ENCODE measurements at places on chromosomes 4 and X.

DNA sequence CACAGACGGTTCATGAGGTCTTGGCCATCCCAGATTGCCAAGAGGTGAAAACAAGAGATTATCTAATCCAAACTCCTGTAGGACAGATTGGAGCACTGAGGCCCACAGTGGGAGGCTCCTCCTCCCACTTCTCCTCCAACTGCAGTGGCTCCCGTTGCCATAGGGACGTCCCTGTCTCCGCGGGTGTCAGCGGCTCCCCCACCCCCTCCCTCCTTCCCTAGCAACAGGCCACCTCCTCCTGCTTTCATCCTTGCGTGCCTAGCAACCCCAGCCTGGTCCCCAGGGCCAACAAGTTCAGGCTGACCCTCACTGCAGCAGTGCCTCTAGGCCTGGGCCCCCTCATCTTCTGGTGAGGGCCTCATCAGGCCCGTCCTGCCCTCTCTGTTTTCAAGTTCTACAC is 6.8 kb upstream of the IQSEC2 start:
- no peak for DNase-seq

DNA sequence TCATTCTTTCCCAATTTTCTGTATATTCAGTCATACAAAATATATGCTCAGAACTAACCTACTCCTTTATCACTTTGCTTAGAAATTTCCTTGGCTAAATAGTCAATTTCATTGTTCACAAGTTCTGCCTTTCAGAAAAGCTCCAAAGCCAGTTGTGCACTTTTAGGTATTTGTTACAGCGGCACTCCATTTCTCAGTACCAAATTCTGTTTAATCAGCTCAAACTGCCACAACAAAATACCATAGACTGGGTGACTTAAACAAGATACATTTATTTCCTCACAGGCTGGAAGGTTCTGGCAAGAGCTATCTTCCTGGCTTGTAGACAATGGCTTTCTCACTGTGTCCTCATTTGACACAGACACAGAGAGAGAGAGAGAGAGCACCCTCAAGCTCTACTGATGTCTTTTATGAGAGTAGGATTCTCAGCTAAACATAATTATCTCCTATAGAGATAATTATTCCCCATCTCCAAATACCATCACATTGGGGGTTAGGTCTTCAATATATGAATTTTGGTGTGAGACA is 188.8 kb upstream of the FSTL5 start:
- DNase-seq = no peak

DNA sequence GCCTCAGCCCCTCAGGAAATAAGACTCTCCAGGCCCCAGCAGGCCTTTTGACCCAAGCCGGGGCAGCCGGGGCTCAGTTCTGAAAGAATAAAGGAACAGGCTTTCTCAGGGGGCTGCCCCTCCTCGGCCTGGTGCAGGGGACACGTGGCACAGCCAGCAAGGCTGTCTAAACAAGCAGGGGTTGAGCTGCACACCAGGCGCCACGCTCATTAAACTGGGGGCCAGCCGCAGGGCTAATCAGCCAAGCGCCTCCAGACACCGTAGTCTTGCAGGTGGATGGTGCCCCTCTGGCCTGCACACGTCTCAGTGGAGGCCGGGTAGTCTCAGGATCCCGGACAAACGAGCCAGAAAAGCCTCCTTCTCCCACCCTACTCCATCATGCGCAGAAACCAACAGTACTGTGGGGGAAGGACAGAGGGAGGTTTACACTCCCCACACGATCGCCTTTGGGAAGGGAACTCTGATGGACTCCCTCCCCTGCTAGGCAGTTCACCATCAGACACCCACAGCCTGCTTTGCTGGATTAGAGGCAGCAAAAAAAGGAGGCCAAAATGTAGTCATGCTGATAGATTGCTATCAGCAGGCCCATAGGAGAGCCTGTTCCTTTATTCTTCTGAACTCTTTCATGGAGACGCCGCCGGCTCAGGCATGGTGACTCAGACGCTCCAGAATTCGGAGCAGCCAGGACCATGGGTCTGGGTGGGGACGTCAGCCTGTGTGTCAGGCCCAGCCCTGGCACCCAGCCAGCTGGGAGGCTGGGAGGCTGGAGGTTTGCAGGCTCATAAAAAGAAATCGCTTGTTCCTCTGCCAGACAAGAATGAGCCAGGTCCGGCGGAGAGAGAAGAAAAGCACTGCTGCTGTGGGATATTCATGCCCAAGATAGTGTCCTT is 342.4 kb downstream of the BCOR start:
- DNase-seq = no peak

- DNase-seq = no peak
Measured at GRCh38 chr4:89556601-89557305, 249.2 kb upstream of the GPRIN3 start.

- peak; percentile 42 for DNase-seq
Measured at GRCh38 chr4:173025131-173025530, 143.5 kb upstream of the GALNT7 start.

- DNase-seq = no peak
Measured at GRCh38 chrX:124026529-124026928, 65.0 kb downstream of the STAG2 start.

- DNase-seq = no peak
Measured at GRCh38 chr4:138494931-138495330, 252.8 kb upstream of the SLC7A11 start.

DNA sequence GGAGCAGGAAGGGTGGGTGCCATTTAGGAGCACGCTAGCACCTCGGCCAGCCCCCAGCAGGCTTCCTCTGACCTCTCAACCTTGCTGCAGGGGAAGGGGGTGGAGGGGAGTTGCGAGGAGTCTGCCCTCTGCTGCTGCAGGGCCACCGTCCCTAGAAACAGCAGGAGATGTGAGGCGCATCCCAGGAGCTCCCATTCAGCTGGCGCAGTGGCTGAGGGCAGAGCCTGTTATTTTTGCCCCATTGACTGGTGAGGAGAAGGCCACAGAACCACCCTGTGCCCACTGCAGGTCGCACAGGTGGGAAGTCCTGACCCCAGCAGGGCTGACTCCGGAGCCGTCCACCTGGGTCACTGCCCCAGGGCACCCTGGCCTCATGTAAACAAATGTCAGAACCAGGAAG is 8.0 kb downstream of the PDE6B start:
- DNase-seq = no peak

DNA sequence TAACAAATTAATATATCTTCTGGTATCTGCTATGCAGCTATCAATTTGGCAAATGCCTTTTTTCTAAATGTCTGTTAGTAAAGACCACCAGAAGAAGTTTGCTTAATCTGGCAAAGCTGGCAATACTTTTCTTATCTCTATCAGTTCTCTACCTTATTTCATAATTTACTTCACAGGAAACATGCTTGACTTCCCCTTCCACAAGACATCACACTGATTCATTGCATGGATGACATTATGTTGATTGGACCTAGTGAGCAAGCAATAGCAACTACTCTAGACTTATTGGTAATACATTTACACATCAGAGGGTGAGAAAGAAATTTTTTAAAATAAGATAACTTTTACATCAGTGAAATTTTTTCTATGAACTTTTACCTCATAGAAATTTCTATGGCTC is 66.0 kb upstream of the RLIM start:
- DNase-seq = no peak

- DNase-seq = no peak
Measured at GRCh38 chrX:39811376-39811775, 286.4 kb downstream of the BCOR start.

GRCh38 chrX:57587062-57587461 is 4.7 kb upstream of the ZXDB start:
- no peak for DNase-seq

- DNase-seq = no peak
Measured at GRCh38 chr4:156596026-156596425, 375.6 kb downstream of the PDGFC start.

GRCh38 chrX:1261285-1261684 is 7.3 kb upstream of the CSF2RA start:
- DNase-seq = no peak

DNA sequence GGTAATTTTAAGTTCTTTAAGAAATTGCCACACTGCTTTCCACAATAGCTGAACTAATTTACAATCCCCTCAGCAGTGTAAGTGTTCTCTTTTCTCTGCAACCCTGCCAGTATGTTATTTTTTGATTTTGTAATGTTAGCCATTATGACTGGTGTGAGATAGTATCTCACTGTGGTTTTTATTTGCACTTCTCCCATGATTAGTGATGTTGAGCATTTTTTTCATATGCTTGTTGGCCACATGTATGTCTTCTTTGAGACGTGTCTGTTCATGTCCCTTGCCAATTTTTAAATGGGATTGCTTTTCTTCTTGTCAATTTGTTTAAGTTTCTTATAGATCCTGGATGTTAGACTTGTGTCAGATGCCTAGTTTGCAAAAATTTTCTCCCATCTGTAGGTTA is 86.1 kb downstream of the BMP3 start:
- no peak for DNase-seq

- no peak for DNase-seq
Measured at GRCh38 chr4:88158038-88158488, 376 bp downstream of the ABCG2 start.

GRCh38 chr4:142818031-142818430 is 28.1 kb downstream of the INPP4B start:
- peak; percentile 33 for DNase-seq

- no peak for DNase-seq
Measured at GRCh38 chrX:72262077-72262476, 15.0 kb downstream of the RPS4X start.

GRCh38 chr4:70892086-70892769 is 9.9 kb upstream of the MOB1B start:
- DNase-seq = no peak

GRCh38 chr4:99856166-99856565 is 38.1 kb downstream of the LAMTOR3 start:
- DNase-seq = no peak

GRCh38 chrX:11111037-11111851 is at the start of gene HCCS:
HCCS (plus strand) TSS chrX:11111332; CDS start chrX:11112061, 729 bp downstream.
- peak; percentile 80 for DNase-seq

GRCh38 chr4:58274553-58274952 is 1164.4 kb upstream of the IGFBP7 start:
- no peak for DNase-seq

DNA sequence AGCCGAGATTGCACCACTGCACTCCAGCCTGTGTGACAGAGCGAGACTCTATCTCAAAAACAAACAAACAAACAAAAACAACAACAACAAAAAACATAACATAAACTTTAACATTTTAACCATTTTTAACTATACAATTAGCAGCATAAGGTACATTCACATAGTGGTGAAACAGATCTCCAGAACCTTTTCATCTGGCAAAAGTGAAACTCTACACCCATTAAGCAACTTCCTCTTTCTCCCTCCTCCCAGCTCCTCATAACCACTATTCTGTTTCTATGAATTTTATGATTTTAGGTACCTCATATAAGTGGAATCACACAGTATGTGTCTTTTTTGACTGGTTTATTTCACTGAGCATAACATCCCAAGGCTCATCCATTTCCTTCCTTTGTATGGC is 103.6 kb downstream of the FAM13A start:
- no peak for DNase-seq

DNA sequence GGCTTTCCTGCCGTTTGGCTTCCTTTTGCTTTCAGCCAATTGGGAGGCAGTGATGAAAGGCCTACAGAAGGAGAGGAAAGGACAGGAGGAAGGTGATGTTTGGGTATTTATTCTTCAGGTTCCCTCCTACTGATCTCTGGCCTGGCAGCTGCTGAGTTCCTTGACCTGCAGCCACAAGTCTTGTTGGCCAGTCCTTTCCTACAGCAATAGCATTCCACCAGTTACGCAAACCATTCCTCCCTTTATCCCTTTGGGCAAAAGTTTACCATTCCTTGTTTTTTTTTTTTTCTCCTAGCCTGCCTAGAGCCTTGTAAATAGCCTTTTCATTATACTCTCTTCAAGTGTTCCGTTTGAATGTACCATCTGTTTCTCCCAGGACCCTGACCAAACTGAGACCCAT is 198.1 kb upstream of the FTHL17 start:
- DNase-seq = no peak

DNA sequence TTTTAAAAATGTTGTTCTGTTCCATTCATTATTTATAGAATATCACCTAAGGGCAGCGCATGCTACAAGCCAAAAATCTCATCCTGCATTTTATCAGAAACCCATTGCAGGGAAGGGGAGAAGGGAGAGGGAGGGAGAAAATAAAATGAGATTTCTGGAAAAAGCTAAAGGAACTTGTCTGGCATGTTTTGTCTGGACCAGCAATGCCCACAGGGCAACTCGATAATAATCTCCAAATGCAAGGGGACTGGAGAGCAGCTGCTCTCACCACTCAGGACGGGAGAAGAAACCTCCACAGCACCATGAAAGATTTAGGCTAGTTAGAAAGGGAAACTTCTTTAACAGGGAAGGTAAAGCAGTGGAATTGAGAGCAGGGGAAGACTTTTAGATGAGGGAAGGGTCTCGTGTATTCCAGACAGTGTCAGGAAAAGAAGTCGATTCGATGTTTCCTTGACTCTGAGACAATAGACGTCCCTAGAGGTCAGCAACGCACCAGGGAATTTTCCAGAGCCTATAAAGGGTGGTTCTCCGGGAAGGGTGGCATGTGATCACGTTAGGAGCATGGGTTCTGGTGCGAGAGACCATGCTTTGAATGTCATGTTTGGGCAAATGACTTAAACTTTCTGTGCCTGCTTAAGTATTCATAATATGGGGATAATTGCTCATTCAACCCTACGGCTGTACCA is 132.2 kb upstream of the NDP start:
- DNase-seq = no peak

- no peak for DNase-seq
Measured at GRCh38 chr4:150315691-150316090, 237.4 kb downstream of the DCLK2 start.
